RCC 7860 (cell line): ENCODE measurements at places on chromosomes 11 and 22.

DNA sequence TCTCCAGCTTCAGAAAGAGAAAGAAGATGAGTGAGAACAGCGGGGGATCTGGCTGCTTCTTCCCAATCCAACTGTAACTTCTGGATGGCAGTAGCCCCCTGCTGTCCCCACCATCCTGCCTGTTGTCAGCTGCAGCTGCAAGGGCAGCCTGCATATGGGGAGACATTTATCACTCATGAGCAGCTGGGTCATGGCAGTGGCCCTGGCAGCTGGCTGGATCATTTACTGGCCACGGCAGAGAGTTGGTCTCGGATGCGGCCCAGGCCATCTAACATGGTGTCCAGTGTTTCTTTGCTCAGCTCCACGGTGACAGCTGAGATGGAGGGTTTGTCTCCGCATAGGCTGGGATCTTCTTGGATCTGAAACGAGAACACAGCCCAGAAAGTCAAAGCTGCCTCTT is 14.8 kb downstream of the COMMD9 start:
- DNase-seq: no peak

DNA sequence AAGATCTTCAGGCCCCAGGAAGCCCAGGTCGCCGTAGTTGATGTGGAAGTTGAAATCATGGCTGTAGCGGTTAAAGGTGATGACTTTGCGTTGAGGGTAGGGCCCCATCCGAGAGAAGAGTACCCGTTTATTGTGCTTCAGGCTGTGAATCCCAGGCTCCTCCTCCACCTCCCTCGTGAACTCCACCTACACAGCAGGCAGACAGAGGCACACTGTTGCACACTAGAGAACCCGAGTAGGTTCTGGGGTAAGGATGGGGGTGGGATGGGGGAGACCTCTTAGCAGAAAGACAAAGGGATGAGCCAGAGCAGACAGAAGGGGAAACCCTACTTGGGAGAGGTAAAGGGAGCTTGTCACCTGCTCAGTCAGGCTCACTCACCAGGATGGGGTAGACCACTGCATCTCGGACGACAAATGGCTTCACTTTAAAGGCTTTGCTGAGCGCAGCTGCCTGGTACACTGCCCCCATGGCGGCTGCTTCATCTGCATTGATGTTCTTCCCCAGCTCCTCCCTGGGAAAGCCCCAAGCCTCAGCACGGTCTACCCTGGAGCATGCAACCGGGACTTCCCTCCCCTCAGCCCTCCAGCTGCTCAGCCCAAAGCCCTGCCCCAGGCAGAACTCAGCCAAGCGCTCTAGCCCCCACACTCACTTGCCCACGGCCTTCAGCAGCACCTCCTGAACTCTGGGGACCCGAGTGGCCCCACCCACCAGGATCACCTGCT is 5.4 kb downstream of the HYOU1 start:
- DNase-seq: no peak

GRCh38 chr11:46383974-46384701 is 2.7 kb downstream of the MDK start:
- no peak for DNase-seq

DNA sequence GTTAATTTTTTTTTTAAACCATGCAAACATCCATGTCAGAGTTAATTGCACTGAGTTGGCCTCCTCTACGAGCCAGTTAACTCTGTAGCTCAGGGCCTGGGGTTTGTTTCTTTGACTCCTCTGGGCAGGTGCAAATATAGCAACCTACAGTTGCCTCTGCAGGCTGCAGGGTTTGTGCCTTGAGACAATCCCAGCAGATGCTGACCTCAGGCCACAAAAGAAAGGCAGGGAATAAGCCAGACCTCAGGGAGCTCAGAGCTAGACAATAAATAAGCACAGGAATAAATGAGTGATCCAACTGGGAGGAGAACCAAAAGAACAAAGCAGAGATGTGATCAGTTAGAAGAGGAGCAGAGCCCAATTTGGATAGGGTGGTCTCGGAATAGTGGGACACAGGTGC is 390.8 kb downstream of the SHANK2 start:
- no peak for DNase-seq

DNA sequence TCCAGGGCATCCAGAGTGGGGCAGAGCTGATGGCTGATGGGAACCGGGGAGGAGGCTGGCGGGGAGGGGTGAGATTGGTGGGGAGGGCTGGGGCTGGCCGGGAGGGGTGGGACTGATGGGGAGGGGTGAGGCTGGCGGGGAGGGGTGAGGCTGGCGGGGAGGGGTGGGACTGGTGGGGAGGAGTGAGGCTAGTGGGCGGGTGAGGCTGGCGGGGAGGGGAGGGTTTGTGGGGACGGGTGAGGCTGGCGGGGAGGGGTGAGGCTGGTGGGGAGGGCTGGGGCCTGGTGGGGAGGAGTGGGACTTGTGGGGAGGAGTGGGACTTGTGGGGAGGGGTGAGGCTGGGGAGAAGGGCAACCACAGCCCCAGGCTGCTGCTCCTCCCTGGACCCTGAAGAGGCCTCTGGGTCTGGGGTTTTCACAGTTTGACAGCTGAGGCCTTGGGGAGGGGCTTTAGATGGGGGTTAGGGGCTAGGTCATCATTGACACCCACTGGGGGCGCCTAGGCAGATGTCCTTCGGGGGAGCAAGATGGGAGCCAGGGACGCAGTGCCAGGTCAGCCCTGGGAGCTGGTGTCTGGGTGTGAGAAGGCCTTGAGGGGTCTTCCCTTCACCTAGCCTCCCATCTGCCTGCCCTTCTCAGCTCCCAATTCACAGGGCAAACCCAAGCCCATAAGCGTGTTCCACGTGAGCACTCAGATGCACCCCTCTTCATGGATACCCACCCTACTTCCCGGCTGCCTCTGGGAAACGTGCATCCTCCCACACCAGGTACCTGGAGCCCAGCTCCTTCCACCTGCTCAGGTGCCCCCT is 26.7 kb downstream of the PARVG start:
- DNase-seq: no peak

GRCh38 chr11:34855754-34856095 is 60.5 kb downstream of the APIP start:
- DNase-seq: no peak

- DNase-seq: no peak
These were observed 26.1 kb upstream of the CLMP start for GRCh38 chr11:123221096-123221561.

DNA sequence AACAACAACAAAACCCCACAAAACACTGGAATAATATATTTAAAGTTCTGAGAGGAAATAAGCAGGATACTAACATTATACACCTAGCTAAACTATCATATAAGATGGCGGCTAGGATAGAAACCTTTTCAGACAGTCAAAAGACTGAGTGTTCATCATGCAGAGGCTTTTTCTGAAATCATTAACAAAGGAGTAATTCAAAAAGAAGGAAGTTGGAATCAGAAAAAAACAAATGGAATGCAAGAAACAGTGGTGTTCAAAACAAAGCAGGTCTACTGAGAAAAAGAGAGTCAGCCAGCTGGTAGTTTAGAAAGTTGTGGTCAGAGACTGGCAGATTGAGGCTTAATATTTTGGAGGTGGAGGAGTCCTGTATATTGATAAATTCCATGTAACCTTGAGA is 30.1 kb upstream of the ZBTB44 start:
- DNase-seq: no peak

DNA sequence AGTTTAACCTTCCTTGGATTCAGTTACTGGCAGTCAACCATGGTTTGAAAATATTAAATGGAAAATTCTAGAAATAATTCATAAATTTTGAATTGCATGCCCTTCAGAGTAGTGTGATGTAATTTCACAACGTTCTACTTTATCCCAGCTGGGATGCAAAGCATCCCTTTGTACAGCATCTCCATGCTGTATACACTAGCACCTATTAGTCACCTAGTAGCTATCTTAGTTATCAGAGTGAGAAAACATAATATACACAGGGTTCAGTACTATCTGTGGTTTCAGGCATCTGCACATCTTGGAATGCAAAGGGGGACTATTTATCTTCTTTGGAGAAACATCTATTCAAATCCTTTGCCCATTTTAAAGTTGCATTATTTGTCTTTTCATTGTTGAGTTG is 30.8 kb downstream of the CBL start:
- DNase-seq: no peak

GRCh38 chr22:49670456-49671330 is 157.0 kb downstream of the BRD1 start:
- DNase-seq: no peak

- DNase-seq: no peak
These were observed 22.4 kb downstream of the SLC22A6 start for GRCh38 chr11:62962391-62962790.

DNA sequence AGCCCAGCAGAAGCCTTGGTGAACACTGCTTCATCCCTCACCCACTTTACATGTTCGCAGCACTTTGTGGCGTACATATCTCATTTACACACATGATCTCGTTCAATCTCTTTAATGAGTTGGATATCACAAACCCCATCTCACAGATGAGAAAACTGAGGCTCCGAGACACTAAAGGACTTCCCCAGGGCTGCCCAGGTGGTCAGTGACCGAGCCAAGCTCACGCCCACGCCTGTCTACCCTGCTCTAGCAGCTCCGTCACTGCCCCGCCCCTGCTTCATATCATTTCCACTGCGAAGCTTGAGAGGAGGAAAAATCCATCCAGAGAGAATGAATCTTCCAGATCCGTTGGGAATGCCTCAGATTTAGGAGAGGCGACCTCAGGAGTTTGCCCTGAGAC is 11.8 kb upstream of the DSCAML1 start:
- no peak for DNase-seq

- no peak for DNase-seq
These were observed 64.8 kb downstream of the IGF2 start for GRCh38 chr11:2074266-2074825.

DNA sequence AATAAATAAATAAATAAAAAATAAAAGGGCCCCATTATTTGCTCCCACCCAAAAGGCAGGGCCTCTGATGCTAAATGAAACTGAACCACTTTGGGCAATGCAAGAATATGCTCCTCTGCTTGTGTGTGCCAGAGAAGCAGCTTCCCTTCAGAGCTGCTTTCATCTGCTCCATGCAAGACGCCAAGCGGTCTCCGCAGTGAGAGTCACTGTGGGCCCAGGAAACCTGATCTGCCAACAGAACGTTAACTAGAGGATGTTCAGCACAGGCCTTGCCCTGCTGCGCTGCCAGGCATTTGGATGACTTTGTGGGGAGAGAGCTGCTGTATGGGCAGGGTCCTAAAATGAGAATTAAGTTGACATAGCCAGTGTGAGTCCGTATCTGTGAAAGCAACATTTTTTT is 43.7 kb upstream of the APOA1 start:
- no peak for DNase-seq

- no peak for DNase-seq
These were observed 1.0 kb upstream of the TANGO2 start for GRCh38 chr22:20019661-20020532.

- no peak for DNase-seq
These were observed 1.8 kb upstream of the SLC22A8 start for GRCh38 chr11:63017306-63017974.

DNA sequence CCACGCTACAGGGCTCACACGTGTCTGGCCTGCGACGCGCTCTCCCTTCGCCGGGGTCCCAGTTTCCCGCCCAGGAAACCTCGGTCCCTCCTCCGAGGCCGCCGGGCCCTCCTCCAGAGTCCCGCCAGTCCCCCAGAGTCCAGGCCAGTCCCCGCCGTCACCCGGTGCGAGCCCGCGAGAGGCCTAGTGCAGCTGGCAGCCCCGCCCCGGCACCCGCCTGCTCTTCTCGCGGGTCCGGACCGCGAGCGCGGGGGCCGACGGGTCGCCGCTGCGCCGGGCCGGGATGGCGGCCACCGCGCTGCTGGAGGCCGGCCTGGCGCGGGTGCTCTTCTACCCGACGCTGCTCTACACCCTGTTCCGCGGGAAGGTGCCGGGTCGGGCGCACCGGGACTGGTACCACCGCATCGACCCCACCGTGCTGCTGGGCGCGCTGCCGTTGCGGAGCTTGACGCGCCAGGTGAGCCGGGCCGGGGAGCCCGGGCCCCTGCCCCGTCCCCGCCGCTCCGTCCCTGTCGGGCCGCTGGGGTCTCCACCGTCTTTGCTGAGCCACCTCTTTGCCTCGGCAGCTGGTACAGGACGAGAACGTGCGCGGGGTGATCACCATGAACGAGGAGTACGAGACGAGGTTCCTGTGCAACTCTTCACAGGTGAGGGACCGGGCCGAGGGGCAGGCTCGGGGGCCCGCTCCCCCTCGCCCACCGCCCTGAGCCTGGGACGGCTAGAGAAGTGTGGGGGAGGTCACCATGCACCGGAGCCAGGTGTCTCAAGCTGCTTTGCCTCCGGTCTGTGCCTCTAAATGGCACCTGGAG is at the start of gene PTPMT1:
Gene PTPMT1, plus strand, starts transcription at position 260 of the 809 bp plus-strand sequence. Its CDS starts 24 bp downstream, at position 284.
- DNase-seq: peak; percentile 50
